Activated T-cell treated with anti-CD3 and anti-CD28 coated beads for 1 hour (primary cell): ENCODE measurements at places on chromosomes 7 and 10.
A peak's percentile ranks its signal among the peaks of the same experiment; 100 is the strongest.

- no peak for DNase-seq
Measured at GRCh38 chr7:71300086-71300485, 168.1 kb downstream of the GALNT17 start.

- DNase-seq, result no peak
Measured at GRCh38 chr7:95668504-95669018, 72.2 kb upstream of the PDK4 start.

DNA sequence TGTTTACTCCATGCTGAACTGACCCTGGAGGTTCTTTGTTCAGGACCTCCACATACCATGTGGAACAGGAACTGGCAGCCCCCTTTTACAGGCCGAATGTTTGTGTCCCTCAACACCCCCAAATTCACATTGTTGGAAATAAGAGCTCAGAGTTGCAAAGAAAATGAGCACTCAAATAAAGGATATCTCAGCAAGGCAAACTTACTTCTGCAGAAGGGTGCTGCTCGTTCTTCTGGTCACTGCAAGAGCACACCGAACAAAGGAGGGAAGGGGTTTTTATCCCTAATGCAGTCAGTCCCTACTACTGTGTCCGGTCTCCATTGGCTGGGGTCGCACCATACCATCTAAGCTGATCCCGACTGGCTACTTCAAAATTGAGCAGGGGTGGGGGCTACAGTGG is 68.1 kb downstream of the PYROXD2 start:
- no peak for DNase-seq

GRCh38 chr10:60722623-60723022 is 55.7 kb upstream of the CDK1 start:
- no peak for DNase-seq

GRCh38 chr7:18815261-18815960 is 302.0 kb downstream of the TWIST1 start:
- DNase-seq, result no peak

DNA sequence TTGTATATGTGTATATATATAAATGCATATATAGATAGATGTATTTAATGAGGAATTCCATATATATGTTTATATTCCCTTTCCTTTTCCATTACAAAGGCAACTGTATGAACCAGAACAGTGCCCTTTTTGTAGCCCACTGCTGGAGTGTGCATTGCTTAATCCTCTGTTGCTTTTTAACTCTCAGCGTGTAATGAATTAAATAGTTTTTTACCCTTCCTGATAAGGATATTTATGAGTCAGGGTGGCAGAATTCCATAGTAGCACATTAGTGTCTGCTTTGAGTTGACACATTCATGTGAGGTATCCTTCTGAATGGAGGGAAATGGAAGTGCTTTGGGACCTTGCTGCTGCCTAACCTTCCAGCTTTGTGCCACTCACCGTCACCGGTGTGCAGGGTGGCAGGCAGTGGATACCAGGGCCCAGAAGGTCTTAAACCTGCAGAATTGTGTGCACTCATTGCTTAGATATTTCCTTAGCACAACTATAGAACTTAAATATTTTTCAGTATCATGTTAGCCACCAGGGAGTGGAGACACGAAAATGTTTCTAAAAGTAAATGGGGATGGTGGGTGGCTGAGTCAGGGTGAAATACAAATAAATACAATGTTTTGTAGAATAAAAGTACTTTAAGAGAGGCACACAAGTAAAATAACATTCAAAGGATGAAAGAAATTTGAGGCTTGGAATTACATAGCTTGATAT is 117.9 kb downstream of the SND1 start:
- no peak for DNase-seq

DNA sequence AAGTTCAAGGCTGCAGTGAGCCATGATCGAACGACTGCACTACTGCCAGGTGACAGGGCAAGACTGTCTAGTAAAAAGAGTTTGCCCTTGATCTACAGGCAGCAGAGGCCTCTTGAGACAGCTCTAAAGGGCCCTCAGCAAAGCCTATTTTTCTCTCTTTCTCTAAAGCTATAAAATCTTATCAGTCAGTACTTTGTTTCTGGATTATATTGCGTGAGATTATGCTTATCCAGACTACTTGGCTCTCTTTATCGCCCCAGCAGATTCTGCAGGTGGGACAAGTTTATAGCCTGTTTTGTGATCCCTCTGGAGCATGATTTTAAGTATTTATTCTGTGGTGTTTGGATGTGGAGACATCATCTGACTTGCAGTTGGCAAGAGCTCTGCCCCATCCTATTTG is 2.7 kb downstream of the RPP38 start:
- DNase-seq, result no peak

DNA sequence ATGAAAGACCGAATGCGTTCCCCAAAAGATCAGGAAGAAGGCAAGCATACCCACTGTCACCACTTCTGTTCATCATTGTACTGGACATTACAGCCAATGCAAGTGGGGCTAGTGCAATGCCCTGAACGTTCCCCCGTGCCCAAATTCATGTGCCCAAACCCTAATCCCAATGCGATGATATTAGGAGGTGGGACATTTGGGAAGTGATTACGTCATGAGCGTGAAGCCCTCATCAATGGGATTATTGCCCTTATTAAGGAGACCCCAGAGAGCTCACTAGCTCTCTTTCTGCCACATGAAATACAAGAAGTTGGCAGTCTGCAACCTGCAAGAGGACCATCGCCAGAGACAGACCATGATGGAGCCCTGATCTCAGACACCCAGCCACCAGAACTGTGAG is 511.4 kb upstream of the TPK1 start:
- DNase-seq, result no peak

- DNase-seq, result no peak
Measured at GRCh38 chr7:14598978-14599377, 303.6 kb downstream of the DGKB start.

GRCh38 chr7:47638679-47639315 is 56.9 kb upstream of the TNS3 start:
- no peak for DNase-seq

- no peak for DNase-seq
Measured at GRCh38 chr7:25391961-25392587, 163.8 kb upstream of the NPVF start.

DNA sequence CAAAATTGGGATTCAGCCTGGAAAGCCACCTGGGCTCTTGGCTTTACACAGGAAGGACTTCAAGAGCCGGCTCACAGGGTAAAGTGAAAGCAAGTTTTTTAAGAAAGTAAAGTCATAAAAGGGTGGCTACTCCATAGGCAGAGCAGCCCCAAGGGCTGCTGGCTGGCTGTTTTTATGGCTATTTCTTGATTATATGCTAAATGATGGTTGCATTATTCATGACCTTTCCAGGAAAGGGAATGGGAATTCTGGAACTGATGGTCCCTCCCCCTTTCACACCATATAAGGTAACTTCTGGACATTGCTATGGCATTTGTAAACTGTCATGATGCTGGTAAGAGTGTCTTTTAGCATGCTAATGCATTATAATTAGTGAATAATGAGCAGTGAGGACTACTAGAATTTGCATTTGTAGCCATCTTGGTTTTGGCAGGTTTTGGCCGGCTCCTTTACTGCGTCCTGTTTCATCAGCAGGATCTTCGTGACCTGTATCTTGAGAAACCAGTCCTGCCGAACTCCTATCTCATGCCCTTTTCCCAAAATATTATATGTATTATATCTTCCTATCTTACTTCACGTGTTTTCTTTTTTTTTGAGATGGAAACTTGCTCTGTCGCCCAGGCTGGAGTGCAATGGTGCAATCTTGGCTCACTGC is 80.5 kb downstream of the HECW1 start:
- no peak for DNase-seq

GRCh38 chr10:124647421-124648130 is 96.6 kb downstream of the FAM53B start:
- DNase-seq, result peak; percentile 56

DNA sequence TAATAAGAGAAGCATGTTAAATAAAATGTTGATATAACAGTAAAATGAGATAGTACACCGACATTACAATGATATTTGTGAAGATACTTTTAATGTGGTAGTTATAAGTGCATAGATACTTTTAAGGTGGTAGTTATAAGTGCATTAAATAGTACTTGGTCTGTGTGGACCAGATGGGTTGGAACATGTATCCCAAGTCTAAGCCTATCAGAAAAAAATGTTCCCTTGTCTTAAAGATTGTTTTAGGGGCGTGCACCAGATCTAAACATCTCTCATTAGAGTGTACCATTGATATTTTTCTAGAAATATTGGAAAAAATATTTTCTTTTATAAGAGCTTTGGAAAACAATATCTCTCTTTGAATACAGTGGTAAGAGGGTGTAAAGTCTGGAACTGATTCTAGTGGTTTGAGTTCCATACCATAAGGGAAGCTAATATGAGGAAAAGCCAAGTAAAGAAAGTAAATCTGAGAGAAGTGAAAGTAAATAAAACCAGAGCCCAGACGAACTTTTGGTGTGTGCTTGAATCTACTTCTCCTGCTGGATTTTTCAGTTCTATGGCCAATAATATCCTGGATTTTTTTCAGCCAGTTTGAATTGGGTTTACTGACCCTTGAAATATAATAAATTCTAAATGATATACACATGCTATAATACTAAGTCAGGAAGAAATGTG is 175.3 kb downstream of the MBL2 start:
- no peak for DNase-seq

DNA sequence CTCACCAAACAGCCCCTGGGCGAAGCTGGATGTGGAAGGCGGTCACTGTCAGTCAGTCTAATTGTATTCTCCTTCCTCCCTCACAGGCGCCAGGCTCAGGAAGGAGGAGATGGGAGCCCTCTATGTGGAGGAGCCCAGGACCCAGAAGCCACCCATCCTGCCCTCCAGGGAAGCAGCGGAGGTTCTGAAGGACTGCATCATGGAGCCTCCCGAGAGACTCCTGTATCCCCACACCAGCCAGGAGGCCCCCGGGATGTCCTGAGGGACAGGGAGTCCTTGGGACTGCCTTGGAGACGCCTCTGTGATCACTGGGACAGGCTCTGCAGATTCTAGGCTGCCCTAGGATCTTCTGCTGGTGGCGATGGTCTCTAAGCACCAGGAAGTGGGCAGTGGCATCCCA is 9.7 kb upstream of the ATP6V0E2 start:
- DNase-seq, result no peak

GRCh38 chr7:112147793-112148361 is 58.3 kb downstream of the DOCK4 start:
- DNase-seq, result no peak

- no peak for DNase-seq
Measured at GRCh38 chr10:6351495-6351894, 148.8 kb downstream of the PFKFB3 start.

- DNase-seq, result no peak
Measured at GRCh38 chr10:73876157-73876556, 1.8 kb upstream of the CAMK2G start.

DNA sequence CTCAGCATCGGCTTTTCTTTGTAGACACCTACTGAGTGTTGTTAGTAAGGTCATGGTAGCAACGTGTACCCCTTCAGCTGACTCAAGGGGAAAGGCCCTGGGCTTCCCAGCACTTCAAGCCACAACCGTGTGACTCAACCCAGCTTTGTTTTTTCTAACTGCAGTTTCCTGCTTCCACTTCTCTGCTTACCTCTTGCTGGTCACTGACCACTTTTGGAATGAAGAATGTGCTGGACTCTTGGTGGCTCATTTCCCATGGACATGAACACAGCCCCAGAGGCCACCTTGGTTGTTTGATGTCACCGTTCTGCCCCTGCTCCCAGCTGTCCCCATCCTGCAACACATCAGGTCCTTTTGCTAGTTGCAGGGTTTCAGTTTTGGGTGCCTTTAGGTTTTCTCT is 69.5 kb upstream of the ZNF438 start:
- DNase-seq, result peak; percentile 26

- no peak for DNase-seq
Measured at GRCh38 chr7:17907014-17907413, 33.3 kb downstream of the SNX13 start.

- no peak for DNase-seq
Measured at GRCh38 chr7:140726281-140726680, 29.8 kb downstream of the NDUFB2 start.
